ENCODE measurements at places on chromosomes 11 and 22. TPM values are rescaled to one million over a fixed set of nuclear protein-coding genes. Genes with fewer than 3 reads are reported as not detected.
A peak's percentile ranks its signal among the peaks of the same experiment; 100 is the strongest.

DNA sequence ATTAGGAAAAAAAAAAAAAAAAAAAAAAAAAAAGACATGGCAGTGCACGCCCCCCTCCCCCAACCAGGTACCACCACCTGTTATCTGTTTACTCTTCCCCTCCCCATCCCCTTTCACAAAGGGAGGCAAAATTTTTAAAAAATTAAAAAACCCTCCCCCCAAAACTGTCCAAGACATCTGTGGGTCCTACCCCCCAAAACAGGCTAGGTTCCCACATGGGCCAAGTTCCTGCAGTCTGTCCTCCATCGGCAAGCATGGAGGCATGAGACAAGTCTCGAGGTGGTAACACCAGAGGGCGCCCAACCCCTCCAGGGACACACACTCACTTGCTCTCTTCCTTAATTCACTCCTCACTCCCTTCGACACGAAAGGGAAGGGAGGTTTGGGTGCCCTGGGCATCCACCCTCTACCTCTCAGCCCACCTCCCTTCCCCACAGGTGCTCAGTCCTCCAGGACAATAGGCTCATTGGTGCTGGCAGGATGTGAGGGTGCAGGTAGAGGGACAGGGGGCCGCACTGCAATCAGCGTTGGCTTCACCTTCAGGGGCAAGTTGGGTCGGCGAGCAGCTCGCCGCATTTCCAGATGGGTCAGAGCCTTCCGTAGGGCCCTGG is 2.2 kb upstream of the TUT1 start:
- DNase-seq: peak; percentile 80

Gene LRRC4C
- 9.0 TPM for total RNA-seq

- DNase-seq: peak; percentile 22
Measured at GRCh38 chr11:7673724-7674434, 579 bp upstream of the CYB5R2 start.

- DNase-seq: no peak
Measured at GRCh38 chr11:131301306-131301705, 69.1 kb upstream of the NTM start.

Gene PGM2L1
- total RNA-seq: 2.4 TPM

DNA sequence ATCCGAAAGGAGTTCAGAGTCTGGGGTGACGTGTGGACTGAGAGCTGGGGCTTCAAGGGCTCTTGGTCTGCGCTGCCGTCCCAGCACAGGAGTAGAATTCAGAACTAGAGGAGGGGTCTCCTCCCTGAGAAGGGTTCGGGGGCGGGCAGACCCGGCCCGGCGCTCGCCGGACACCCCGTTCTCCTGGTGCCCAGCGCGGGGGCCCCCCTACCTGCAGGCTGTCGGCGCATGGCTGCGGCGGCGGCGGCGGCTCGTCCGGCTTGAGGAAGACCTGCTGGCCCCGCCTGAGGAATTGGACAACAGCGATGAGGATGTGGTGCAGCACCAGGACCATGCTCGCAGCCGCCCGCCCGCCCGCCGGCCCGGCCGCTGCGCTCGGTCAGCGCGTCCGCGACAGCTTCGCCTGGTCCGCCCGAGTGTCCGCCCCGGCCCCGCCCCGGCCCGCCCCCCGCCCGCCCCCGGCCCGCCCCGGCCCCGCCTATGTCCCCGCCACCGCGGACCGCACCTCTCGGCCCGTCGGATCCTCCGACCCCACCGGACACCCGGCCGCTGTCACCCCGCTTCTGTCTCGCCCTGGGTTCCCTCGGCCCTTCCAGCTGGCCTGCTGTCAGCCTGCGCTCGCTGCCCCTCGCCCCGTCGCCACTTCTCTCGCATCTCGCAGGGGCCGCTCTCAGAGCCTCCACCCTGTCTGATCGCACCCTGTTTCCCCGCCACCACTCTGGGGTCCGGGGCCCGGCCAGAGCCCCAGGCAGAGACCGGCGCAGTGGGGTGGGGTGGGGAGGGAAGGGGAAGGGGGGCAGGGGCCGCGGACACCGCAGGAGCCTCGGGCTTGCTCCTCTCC is 32.0 kb downstream of the PDE2A start:
- no peak for DNase-seq

- DNase-seq: no peak
Measured at GRCh38 chr11:119483341-119483880, 60.4 kb upstream of the THY1 start.

- no peak for DNase-seq
Measured at GRCh38 chr22:42173183-42173926, 42.7 kb upstream of the CYP2D6 start.

DNA sequence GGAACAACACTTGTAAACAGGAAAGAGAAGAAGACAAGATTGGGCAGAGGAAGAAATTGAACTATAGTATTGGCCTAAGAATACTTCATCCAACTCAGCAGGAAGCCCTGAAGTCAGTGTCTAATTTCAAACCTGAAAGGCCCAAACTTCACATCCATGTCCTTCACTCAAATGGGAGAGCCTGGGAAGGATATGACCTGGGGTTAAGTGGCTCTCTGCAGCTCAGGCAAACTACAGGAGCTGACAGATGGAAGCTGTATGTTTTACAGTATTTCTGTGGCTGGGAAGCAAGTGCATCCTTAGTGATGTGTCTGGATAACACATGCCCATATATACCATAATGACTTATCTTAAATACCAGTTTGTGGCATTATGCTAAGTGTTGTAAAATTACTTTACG is 196.2 kb downstream of the SOX6 start:
- no peak for DNase-seq

GRCh38 chr11:118889797-118890196 is 6.1 kb downstream of the CXCR5 start:
- no peak for DNase-seq

- DNase-seq: no peak
Measured at GRCh38 chr11:70470127-70470526, 71.8 kb downstream of the CTTN start.

Gene SCO2
- 3.9 TPM for total RNA-seq

Gene THYN1
- total RNA-seq: 54.1 TPM

DNA sequence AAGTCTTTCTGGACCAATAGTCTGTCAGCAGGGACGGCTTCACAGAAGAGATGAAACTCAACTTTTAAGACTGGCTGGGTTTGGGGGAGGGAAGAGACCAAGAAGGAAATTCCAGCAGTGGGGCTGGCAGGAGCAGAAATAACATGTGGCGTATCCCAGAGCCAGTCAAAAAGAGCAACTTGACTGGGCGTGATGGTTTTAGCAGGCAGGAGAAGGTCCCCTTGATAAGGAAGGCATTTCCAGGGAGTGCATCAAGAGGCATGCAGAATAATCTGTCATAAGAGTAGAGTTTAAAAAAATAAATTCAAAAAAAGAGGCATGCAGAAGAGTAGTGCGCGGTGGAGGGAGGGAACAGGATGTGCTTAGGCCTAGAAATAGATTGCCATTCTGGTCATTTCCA is 52.5 kb downstream of the C22orf31 start:
- DNase-seq: no peak

Gene GGT5
- 35.8 TPM for total RNA-seq

GRCh38 chr22:19568337-19569275 is 44.4 kb upstream of the CLDN5 start:
- DNase-seq: no peak

- DNase-seq: no peak
Measured at GRCh38 chr11:6360183-6360582, 30.1 kb upstream of the SMPD1 start.
